ENCODE measurements at places on chromosomes 5 and 9.

DNA sequence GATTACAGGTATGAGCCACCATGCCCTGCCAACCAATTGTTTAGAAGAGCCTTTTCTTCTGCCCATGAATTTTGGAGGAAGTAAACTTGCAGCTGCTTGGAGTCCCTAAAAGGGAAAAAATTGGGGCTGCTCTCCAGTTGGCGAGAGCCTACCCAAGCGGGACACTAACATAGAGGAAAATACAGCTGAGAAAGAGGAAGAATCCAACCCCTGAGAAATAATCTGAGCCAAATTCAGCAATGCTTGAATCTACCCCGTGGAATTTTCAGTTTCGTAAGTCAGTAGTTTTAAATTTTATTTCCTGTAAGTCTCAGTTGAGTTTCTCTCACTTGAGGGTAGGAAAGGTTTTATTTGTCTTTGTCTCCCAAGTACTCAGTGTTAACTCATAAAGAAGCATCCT, 30.4 kb upstream of the UBTD2 start:
- DNase-seq, result no peak

DNA sequence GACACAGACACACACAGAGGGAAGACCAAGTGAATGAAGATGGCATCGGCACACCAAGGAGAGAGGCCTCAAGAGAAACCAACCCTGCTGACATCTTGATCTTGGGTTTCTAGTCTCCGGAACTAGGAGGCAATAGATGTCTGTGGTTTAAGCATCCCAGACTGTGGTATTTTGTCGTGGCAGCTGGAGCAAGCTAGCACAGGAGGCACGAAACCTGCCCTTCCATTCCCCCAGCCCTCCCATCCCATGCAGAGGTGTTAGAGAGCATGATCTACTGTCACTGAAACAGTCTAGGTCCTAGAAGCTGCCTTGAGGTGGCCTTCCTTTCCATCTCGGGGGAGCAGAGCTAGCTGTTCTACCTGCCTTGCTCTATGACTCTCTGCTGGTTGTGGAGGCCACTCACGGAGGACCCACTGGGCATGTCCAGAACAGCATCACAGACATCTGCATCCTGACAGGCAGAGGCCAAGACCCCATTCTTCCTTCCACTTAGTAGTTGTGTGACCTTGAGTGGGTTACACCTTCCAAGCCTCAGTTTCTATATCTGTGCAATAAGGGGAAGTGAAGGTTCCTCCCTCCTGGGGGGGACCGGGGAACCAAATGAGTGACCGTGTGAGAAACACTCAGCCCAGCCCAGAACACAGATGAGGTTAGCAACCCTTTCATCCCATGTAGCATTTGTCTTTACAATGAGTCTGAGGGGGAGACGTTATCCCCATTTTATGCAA, 134.3 kb upstream of the BOD1 start:
- DNase-seq, result no peak

GRCh38 chr9:93801120-93801519, 154.0 kb downstream of the BARX1 start:
- DNase-seq, result no peak

DNA sequence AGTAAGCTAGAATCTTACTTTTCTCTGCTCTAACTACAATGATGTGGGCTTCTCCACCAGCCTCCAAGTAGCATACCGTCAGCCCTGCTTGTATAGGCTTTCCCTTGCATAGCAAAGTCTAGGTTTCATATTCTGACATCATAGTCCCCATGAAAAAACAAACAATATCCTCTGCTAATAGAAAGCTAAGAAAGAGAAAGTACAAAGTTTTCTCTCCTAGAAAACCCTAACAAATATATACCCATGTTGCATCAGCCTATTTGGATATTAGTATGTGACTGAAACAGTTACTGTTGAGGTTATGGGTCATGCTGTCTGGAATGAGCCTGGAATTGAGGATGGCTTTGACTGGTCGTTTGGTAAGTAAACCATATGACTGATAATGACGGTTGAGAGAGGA, 1696.0 kb downstream of the MAT2B start:
- no peak for DNase-seq

GRCh38 chr9:119884438-119884837, 515.2 kb upstream of the BRINP1 start:
- DNase-seq, result no peak

DNA sequence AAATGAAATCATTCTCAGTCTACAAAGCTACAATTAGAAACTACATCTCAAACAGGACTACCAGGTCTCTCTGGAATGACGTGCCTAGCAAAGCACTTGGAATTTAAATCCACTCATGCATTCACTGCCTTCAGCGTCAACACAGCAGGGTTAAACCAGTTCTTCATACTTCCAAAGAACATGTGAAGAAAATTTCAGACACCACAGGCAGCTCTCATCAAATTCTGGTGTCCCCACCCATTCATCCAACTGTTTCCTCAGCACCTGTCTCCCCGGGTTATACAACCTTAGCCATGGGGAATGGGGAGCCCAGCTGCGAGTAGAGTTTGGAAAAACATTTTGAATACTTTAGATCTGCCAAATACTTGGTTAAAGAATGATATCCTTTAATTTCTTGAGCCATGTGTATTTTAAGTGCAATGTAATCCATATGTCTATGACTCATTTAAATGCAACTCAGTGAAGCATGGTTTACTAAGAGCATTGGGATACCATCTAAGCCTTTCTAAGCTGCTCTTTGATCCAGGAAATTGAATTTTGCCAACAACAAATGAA, 17.5 kb downstream of the ADAM19 start:
- DNase-seq, result no peak

GRCh38 chr9:108844856-108845255, 10.9 kb downstream of the ACTL7B start:
- no peak for DNase-seq

DNA sequence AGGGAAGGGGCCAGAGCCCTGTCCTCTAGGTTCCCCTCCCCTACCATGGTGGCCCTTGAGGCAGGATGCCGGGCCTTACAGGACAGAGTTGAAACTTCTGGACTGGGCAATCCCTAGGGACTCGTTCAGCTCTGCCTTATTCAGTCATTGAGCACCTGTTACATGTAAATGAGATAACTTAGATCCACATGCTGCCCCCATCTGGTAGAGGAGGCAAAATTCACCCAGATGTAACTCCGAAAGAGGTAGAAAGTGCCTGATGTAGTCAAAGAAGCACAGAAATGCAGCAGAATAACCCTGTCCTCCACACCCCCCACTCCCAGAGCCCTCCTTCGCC, 1.5 kb downstream of the GGTA1 start:
- no peak for DNase-seq

DNA sequence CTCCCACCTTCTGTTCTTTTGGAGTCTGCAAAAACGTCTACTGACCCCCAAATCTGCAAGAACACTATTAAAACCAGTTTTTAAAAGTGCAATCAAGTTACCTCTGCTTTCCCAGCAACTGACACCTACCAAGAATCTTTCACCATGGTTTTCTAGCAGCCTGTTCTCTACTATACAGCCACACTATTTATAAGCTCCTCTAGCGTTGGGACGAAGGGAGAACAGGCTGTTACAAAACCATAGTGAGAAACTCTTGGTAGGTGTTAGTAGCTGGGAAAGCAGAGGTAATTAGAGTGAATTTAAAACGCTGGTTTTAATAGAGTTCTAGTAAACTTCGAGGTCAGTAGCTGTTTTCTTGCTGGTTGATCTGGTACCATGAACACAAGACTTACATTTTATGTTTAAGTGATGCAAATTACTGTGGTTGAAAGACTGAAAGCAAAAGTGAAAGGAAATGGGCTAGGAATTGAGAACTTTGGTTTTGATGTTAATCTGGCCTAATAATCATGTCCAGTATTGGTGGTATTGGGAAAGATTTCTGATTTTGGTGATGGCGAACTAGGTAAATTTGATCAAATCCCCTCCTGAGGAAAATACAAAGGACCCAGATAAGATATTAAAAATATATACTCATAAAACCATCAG, 5.3 kb downstream of the MROH2B start:
- no peak for DNase-seq

DNA sequence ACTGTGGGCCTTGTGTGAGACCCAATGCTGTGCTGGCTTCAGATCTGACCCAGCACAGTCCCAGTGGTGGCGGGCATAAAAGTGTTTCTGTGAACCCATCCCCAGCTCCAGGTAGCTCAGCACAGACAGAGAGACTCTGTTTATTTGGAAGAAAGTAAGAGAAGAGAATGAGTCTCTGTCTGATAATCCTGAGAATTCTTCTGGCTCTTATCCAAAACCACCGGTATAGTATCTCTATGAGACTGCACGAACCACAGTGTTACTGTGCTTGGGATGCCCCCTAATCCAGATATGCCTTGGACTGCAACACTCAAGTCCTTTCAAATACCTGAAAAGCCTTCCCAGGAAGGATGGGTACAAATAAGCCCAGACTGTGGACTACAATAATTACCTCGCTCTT, 1660.8 kb upstream of the ACO1 start:
- DNase-seq, result no peak

- DNase-seq, result no peak
These were observed 128.5 kb upstream of the CDH10 start for GRCh38 chr5:24773261-24773660.

- DNase-seq, result no peak
These were observed 18.3 kb upstream of the RNU6ATAC start for GRCh38 chr9:134182554-134183085.

- no peak for DNase-seq
These were observed 241.7 kb downstream of the DOCK8 start for GRCh38 chr9:456365-456764.

DNA sequence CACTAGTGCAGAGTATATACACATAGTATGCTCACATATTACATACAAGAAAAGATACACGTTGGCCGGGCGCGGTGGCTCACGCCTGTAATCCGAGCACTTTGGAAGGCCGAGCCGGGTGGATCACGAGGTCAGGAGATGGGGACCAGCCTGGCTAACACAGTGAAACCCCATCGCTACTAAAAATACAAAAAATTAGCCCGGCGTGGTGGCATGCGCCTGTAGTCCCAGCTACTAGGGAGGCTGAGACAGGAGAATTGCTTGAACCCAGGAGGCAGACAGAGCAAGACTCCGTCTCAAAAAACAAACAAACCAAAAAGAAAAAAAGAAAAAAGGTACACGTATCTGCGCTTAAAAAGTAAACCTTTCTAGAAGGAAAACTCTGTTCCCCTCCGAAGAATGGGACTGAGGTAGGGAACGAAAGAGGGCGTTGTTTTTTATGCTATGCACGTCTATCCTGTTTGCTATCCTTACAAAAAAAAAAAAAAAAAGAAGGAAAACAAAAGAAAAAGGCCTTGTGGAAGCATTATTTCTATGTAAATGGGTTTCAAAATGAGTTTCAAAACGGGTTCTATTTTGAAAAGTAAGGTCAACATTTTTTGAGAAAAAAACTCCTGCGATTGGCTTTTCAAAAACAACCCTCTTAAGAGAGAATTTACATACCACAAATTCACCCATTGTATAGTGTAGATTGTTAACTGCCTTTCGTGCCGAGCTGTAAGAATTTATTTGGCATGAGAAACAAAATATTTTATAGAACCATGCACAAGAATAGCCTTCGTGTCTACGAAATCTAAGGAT, 1.2 kb downstream of the AK3 start:
- DNase-seq, result no peak

DNA sequence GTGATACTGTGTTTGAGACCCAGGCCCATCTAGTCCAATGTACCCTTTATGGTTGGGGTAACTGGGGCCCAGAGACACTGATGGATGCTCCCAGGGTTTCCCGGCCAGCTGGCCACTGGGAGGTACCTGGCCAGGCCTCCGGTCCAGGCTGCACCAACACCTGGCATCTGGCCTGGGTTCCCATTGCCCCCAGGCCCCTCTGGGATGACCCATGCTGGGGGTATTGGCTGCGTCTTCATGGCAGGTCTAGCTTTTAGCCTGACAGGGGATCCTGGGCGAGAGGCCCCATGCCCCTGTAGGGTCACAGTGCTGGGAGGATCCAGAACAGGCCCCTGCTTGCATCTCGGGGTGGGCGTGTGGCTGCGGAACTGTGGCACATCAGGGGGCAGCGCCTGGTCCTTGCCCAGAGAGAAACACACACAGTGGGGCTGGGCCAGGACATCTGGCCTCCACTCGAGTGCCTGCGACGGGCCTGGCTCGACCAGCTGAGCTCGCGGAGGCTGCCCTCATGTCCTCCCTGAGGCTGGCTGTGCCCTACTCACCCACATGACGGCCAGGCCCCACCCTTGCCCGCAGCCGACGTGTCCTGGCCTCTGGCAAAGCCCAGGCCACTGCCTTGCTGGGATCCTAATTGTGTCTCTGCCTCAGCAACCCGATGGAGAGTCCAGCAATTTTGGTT, 21.5 kb upstream of the COL5A1 start:
- no peak for DNase-seq

DNA sequence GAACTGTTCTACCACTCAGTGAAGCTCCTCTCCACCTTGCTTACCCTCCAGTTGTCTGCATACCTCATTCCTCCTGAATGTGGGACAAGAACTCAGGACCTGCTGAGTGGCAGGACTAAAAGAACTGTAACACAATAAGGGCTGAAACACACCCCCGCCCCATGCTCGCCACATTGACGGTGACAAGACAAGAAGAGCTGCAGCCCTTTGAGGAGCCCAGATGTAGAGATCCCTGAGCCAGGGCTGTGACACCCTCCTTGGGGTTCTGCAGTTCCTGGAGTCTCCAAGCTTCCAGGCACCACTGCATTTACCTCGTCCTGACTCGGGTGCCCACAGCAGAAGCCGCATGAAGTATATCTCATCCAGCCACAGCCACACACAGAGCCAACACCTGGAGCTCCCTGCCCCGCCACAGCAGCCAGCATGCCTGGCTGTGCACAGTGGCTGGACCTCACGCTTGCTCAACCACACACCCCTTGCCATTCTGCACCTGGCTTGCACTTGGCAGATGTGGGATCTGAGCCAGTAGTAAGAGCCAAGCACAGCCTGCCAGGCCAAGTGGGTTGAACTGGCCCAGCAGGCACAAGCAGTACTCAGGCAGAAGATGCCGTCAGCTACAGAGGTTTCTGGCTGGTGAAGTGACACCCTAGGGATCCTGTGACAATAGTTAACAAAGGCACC, 166.1 kb downstream of the RNF180 start:
- no peak for DNase-seq

- no peak for DNase-seq
These were observed 39.4 kb upstream of the MAP1B start for GRCh38 chr5:72067682-72068470.

DNA sequence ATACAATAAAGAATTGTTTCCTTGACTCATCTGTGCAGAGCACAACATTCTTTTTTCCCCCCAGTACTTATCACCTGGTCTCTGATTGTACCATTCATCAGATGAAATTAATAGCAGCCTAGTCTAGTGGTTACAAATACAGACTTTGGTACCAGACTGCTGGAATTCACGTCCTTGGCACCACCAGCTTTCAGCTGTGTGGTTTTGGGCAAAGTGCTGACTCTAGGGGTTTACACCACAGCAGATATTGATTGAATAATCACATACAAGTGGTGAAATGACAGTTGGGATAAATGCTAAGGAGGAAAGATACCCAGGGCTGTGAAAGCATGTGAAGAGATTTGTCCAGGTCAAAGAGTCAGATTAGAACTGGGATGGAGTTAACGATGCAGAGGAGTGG, 79.3 kb upstream of the ATP10B start:
- no peak for DNase-seq

GRCh38 chr5:36435516-36435915, 133.8 kb upstream of the RANBP3L start:
- DNase-seq, result no peak
